Mesenteric fat pad (tissue), 1 donor: ENCODE measurements at places on chromosomes 3 and 15.

- no peak for DNase-seq
Observed at GRCh38 chr3:72345980-72346379, 502.3 kb downstream of the SHQ1 start.

- DNase-seq = no peak
Observed at GRCh38 chr3:73021301-73021835, 24.8 kb downstream of the PPP4R2 start.

GRCh38 chr3:57974796-57975388 is 33.3 kb upstream of the FLNB start:
- no peak for DNase-seq

- DNase-seq = no peak
Observed at GRCh38 chr15:48367483-48367882, 36.3 kb downstream of the DUT start.

- DNase-seq = no peak
Observed at GRCh38 chr3:73746623-73747022, 121.9 kb upstream of the PDZRN3 start.

DNA sequence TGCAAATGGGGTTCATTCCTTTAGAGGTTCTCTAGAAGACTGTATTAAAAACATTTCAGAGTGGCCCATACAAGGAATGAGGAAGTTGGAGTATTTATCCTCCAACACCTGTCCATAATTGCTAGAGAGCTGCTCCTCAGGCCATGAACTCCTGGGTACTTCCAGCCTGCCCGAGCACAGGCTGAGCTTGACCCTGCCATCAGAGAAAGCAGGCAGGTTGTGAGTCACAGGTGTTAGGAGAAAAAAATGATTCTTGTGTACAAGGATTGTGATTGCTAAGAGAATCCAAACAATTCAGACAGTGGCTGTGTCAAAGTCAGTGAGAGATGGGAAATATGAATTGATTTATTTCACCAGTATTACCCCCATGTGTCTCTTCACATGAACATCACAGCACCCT is 156.8 kb upstream of the GADL1 start:
- no peak for DNase-seq

DNA sequence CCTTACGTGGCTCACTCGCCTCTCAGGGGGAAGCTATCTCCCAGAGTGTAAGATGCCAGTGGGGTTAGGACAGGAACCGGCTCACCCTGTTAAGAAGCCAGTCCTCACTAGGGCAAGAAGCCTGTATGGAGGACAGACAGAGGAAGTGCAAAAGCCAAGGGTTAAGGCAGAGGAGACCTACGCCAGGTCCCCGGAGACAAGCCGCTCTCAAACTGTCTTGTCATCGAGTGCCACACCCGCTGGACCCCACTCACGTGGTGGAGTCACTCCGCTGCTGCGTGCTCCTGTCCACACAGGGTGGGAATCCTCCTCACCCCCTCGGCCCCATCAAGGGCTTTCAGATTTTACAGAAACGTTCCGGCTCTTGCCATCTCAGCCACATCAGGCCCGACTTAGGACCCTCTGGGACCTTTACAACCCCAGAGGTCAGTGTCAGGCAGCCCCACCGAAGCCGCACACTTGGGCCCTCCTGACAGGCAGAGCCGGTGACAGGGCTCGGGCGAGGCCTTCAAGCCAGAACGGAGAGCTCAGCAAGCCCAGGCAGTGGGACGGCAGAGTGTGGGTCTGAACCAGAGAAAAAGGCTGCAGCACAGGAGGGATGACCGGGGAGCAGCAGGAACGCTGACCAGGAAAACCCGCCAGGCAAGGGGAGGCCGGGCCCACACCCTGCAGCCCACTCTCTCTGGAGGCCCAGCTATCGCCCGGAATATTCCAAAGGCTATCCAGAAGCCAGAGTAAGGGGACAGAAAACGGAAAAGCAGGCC is 61.7 kb downstream of the XXYLT1 start:
- peak; percentile 86 for DNase-seq

DNA sequence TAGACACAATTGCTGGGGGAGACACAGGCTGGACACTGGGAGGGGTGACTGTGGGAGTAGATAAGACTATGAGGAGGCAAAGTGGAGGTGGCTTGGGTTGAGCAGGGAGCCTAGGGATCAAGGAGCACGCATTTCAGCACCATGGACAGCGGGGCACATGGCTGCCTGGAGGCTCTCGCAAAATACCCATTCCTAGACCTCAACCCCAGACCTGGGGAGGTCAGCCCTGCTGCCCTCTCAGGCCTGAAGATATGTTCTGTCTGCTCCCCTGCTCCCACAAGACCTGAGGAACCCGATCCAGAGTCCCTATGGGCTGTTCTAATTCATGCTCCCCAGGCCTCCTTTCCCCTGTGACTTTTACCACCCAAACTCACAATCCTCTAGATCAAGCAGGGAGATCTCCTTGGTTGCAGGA is 16.0 kb upstream of the CPEB1 start:
- no peak for DNase-seq

GRCh38 chr3:8981700-8982099 is 18.4 kb upstream of the RAD18 start:
- DNase-seq = no peak

DNA sequence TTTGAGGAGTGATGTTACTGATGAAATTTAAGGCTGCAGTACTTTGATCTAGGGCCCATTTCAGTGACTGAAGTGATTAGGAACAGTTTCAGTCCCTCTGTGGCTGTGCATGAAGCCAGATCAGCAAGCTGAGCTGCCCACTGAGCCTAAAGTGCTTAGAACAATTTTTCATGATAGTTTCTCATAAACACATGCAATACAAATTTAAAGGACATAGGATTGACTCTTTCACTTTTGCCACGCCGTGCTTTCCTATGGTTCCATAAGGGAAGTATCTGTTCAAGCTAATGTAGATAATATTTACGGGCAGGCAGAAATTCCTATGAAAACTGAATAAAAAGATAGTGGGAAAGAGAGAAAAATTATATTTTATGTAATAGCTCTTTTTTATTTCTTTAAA is 10.6 kb downstream of the ANKUB1 start:
- DNase-seq = no peak

GRCh38 chr3:168847291-168847883 is 751.7 kb upstream of the GOLIM4 start:
- no peak for DNase-seq
